ENCODE measurements at places on chromosomes 2 and 18.

DNA sequence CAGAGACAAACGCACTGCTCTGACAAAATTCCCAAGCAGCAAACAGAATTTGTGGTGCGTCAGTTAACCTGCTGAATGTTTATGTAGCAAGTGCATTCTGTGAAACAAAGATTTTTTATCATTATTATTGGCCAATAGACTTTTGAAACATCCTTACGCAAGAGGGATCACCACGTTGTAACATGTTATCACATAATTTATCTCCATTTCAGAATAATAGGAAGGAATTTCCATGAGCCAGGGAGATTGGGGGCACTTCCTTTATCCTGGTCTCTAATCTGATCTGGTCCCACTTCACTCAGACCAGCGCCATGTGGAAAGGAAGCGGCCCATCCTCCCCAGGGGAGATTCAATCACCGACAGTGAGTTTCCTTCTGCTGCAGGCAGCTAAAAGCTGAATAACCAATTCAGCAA is 166.1 kb downstream of the PID1 start:
- DNase-seq, result no peak

DNA sequence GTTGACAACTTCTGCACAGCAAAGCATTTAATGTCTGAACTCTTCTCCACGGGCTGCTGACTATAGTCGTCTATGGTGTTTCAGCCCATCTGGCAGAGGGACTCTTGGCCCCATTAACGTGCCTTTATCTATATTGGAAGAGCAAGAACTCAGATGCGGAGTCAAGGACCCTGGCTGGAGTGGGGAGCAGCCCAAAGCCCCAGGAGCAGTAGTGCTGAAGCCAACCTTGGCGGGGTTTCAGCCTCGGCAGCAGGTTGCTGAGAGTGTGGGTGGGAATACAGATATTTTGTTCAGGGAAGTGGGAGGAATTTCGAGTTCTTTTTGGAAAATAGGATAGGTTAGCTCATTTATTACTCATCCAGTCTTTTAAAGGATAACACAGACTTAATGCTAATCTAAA is 34.2 kb downstream of the TMEM17 start:
- no peak for DNase-seq

DNA sequence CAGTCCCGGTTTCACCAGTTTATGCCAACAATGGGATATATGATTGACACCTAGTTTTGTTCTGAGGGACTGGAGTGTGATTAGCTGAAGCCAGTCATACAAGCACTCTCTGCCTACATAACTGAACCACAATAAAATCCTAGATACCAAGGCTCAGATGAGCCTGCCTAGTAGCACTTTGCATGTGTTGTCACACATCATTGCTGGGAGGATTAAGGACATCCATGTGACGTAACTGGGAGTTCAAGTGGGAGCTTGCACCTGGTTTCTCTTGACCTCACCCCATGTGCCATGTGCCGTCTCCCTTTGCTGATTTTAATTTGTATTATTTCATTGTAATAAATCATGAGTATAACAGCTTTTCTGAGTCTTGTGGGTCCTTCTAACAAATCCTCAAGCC is 90.3 kb downstream of the TMEM163 start:
- DNase-seq, result no peak

DNA sequence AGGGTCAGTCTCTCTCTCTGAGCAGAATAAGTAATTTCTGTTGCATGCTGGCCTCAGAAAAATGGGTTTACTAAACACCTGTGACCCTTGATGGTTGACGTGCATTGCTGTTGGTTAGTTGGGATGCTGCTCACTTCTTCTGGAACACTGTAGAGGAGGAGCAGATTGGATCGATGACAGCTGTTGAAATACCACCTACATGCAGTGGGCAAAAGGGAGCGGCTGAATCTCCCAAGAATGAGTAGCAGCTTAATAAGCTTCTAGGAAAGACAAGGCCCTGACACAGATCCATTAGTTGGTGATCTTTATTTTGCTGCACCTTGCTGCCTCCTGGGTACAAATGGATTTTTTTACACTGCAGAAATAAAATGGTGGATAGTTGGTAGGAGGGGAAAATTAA is 43.2 kb downstream of the KDM3A start:
- DNase-seq, result no peak

GRCh38 chr2:157319795-157320194 is 5.8 kb downstream of the ERMN start:
- no peak for DNase-seq

DNA sequence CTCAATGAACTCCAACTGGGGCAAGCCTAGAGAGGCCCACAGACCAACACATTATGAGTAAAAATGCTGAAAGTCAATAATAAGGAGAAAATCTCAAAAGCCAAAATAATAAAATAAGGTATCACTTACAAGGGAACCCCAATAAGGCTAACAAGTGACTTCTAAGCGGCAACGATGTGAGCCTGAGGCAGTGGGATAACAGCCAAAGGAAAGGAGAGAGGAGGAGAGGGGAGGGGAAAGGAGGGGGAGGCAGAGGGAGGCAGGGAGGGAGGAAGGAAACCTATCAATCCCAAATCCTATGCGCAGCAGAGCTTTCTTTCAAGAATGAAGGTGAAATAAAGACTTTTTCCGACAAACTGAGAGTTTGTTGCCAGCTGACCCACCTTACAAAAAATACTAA is 6.0 kb upstream of the NFATC1 start:
- no peak for DNase-seq

- DNase-seq, result no peak
Observed at GRCh38 chr18:58507880-58508279, 121.0 kb downstream of the ALPK2 start.

- no peak for DNase-seq
Observed at GRCh38 chr2:83054751-83055150, 1404.3 kb downstream of the SUCLG1 start.

- no peak for DNase-seq
Observed at GRCh38 chr2:235674146-235674545, 180.3 kb downstream of the AGAP1 start.

DNA sequence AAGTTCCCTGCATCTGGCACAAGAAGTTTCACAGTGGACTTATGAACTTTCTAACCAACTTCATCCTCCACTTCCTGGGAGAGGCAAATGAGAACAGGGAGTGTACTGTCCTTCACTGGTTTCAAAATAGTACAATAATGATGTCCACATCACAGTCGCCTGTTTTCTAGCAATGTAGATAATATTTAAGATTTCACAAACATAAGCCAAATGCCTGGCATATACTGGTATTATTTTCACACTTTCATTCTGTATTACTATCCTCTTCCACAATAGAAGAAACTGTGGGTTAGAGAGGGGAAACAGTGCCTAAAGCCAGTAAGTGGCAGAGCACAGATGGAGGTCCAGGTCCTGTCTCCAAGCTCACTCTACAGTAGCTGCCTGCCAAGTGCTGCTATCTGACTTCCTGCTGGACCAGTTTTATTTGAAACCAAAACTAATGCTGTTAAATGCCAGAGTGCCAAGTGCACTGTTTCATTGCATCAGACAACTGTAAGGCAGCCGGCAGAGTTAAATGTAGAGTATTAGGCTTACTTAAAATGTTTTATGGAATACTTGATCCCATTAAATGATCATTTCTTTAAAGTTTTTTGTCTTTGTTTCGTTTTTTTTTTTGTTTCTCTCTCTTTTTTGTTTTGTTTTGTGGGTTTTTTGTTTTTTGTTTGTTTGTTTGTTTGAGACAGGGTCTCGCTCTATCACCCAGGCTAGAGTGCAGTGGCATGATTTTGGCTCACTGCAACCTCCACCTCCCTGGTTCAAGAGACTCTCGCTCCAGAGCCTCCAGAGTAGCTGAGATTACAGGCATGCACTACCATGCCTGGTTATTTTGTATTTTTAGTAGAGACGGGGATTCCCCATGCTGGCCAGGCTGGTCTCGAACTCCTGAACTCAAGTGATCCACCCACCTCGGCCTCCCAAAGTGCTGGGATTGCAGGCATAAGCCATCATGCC is 15.1 kb downstream of the COBLL1 start:
- no peak for DNase-seq

Data from AG04450 (cell line).